ENCODE measurements at places on chromosomes 11 and 22.

DNA sequence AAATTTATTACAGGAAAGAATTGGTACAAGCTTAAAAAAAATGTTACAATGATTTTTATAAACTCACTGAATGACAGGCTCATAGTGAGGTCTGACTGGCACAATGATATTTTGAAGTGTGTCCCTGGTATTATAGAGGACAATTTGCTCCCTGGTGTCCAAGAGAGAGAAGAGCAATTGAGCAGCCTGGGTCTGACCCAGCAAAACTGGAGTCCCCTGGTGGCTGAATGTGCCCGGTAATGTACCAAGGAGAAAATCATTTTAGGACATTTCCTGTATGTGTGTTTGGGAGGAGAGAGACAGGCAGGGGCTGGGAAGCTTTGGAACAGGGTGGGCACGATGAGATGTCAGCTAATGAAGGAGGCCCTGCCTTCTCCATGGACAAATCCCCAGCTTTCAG lies 125.3 kb downstream of the APOL5 start:
- DNase-seq = no peak

DNA sequence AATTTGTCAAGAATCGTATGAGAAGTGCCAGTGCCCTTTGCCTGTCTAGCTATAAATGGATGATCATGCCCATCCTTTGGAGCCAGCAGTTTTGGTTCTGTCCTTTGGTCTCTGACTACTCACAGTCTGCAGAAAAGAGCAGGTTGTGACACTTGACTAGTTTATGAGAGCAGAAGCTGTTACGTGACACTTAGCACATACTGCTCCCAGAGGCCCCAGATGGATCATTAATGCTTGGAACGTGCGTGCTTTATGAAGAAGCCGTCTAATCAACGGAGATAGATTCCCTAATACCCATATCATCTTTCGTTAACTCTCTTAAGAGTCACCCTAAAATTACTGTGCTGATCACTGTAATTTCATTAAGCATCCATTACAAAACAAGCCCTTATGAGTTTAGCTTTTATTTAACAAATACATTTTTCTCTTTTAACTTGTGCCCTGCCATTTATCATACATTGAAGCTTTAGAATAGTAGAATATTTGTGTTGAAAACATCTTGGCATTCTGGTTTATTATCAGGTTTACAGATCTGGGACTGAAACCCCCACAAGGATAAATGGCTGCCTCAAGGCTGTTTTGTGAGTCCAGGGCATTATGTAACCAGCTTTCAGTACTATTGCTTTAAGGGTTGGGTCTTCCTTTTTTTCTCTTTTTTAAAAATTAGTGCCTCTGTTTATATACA lies 47.0 kb upstream of the ADORA2A start:
- no peak for DNase-seq

DNA sequence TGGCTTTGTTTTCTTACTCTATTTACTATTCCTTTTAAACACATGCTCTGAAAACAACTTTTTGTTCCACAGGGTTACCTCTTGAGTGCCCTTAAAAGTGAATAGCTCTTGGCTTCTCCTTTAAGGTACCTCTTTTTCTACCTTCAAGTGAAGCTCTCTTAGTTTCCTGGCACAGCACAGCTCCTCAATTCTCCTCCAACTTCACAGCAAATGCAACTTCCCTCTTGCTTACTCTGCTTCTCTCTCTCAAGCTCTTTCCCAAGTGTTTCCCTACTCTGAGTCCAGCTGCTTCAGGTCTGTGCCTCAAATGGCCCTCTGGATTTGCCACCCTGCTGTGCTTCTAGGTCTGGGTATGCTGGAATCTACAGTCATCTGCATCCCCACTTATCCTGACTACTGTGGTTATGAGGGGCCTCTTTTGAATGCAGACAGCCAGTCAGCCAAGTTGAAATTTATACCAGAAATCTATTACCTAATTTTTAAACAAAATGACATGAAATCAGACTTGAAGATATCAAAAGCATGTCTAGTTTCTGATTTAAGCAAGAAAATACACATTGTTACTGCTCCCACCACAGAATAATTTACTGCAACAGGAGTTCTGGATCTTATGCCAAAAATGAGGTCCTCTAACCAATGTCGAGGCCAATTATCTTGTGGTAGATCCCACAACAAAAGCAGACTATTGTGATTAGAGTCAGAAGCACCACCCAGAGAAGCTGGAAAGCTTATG lies 371.1 kb downstream of the SOX6 start:
- no peak for DNase-seq

GRCh38 chr11:96257972-96258934 lies 84.7 kb downstream of the MAML2 start:
- peak; percentile 74 for DNase-seq

GRCh38 chr22:29218758-29219408 lies 13.2 kb downstream of the EMID1 start:
- no peak for DNase-seq

- DNase-seq = no peak
These were observed 38.0 kb downstream of the CYP2R1 start for GRCh38 chr11:14854057-14854456.

GRCh38 chr11:117529816-117530215 lies 202.2 kb downstream of the CEP164 start:
- DNase-seq = no peak

GRCh38 chr11:73431396-73431795 lies 55.2 kb downstream of the RELT start:
- DNase-seq = no peak

DNA sequence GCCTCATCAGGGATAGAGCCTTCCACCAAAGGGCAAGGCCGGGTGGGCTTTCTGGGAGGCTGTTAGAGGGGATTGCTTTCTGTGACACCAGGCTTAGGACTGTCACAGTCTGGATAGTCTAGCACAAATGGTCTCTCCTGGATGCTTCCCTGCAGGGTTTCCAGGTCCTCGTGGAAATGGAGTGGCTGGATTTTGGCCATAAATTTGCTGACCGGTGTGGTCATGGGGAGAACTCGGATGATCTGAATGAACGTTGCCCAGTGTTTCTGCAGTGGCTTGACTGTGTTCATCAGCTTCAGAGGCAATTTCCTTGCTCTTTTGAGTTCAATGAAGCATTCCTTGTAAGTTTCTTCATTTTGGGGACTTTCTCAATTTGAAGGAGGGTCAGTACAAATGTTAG lies 67.1 kb upstream of the HORMAD2 start:
- DNase-seq = no peak

- DNase-seq = no peak
These were observed 74.4 kb upstream of the FAR1 start for GRCh38 chr11:13594044-13594443.

GRCh38 chr11:61056571-61056970 lies 45.7 kb upstream of the CD5 start:
- no peak for DNase-seq

GRCh38 chr22:29817724-29818123 lies 20.4 kb downstream of the ASCC2 start:
- no peak for DNase-seq

- DNase-seq = no peak
These were observed 98.2 kb upstream of the CEP126 start for GRCh38 chr11:101816613-101817012.

GRCh38 chr11:120738516-120739046 lies 227.0 kb downstream of the GRIK4 start:
- no peak for DNase-seq

DNA sequence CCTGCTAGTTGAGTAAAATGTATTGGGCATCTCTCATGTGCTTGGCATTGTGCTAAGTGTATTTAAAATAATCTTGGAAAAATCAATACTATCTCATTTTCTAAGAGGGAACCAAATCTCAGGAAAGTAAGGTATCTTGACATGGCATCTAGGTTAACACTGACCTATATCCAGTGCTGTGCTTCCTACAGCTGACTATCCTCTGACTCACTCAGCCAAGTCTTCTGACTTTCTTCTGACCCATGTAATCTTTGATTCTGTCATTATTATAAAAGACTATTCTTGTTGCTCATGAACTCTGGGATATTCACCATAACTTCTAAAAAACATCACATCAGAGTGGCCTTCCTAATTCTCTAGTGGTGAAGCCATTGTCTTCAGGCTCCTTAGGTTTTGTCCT lies 304.1 kb upstream of the TENM4 start:
- DNase-seq = no peak

DNA sequence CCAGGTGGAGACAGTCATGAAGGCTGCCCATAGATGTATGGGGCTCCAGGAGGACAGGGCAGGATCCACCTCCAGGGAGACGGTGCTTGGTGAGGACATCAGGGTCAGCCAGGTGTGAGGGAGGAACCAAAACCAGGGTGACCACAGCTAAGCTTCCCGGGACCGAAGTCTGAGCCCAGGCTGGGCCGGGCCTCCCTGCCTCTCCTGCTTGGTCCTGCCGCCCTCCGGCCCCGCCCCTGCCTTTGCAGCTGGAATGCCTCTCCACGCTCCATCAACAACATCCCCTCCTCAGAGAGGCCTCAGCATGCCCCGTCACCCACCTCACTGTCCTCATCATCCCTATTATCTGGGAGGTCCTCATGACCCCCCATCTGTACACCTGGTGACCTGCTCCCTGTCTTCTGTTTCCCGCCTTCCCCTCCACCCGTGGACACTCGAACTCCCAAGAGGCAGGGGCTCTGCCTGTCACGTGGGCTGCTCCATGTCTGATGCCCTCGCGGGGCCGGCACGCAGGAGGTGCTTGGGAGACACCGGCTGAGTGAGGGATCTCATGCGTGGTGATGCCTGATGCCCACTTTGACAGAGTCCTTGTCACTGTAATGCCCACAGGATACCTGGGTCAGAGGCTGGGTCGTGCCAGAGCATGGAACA lies 59.4 kb downstream of the RTL6 start:
- DNase-seq = no peak

DNA sequence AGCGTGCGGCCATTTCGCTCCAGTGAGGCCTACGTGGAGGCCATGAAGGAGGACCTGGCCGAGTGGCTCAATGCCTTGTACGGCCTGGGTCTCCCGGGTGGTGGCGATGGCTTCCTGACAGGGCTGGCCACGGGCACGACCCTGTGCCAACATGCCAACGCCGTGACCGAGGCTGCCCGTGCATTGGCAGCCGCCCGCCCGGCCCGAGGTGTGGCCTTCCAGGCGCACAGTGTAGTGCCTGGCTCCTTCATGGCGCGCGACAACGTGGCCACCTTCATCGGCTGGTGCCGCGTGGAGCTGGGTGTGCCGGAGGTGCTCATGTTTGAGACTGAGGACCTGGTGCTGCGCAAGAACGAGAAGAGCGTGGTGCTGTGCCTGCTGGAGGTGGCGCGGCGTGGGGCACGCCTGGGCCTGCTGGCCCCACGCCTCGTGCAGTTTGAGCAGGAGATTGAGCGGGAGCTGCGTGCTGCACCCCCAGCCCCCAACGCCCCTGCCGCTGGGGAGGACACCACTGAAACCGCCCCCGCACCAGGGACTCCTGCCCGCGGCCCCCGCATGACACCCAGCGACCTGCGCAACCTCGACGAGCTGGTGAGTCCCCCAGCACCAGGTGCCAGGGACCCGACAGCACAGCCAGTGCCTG lies 1.8 kb downstream of the GAS2L1 start:
- no peak for DNase-seq

- DNase-seq = no peak
These were observed 6.5 kb upstream of the CAPN5 start for GRCh38 chr11:77060234-77060633.

DNA sequence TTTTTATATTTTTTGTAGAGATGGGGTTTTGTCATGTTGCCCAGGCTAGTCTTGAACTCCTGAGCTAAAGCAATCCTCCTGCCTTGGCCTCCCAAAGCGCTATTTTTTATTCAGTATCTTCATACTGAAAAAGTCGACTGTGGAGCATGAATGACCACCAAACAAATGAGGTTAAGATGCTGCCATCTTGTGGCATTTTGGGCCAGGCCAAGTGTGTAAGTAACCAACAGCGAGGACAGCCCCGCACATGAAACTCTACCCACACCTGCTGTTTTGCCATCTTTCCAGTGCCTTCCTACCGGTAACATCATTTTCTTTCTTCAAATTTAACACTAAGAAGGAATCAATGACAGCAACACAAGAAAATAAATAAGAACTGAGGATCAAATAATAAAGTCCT lies 32.2 kb upstream of the AQP11 start:
- no peak for DNase-seq

DNA sequence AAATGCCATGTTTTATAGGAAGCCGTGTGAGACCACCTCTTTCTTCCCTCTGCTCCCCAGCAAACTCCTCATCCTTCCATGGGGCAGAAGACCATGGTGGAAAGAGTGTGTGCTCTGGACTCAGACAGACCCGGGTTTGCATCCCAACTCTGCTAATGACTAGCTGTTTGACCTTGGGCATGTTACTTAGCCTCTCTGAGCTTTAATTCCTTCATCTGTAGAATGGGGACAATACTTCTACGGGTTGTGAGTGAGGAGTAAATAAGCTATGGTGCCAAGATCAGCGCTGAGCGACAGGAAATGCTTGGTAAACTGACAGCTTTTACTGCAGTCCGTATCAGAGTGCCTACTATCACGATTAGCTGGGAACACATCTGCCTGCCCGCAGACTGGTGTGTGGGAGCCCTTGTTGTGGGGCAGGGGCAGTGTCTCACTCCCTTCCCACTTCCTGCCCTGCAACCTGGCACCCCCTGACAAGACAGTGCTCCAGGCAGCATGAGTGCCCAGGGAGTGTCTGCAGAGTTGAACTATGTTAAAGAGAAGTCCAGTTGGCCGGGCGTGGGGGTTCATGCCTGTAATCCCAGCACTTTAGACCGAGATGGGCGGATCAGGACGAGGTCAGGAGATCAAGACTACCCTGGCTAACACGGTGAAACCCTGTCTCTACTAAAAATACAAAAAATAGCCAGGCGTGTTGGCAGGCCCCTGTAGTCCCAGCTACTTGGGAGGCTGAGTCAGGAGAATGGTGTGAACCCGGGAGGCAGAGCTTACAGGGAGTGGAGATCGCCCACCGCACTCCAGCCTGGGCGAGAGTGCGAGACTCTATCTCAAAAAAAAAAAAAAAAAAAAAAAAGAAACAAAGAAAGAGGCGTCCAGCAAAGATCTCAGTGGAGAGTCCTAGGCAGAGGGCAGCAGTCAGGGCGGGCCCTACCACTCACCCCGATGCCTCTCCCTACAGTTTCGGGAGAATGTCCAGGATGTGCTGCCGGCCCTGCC lies 2.2 kb downstream of the SEC14L2 start:
- DNase-seq = no peak

- DNase-seq = no peak
These were observed 12.5 kb downstream of the TAF1D start for GRCh38 chr11:93728792-93729128.

- DNase-seq = no peak
These were observed 125.6 kb downstream of the BCR start for GRCh38 chr22:23305922-23306374.

DNA sequence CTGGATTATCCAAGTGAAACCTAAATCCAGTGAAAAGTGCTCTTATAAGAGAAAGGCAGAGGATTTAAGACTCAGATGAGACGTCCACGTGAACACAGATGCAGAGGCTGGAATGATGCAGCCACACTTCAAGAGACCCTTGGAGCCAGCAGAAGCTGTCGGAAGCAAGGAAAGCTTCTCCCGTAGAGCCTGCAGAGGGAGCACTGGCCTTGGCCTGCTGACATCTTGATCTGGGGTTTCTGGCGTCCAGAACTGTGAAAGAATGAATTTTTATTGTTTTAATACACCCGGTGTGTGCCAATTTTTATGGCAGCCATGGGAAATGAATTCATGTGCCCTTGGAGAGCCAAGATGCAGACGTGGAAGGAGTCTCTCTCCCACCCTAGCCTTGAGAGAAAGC lies 407.0 kb upstream of the B3GAT1 start:
- no peak for DNase-seq

- DNase-seq = no peak
These were observed 106.5 kb downstream of the FEZ1 start for GRCh38 chr11:125389339-125390166.
